T-helper 17 cell (primary cell): ENCODE measurements at places on chromosomes 4 and X. TPM values are rescaled to one million over a fixed set of nuclear protein-coding genes. Genes with fewer than 3 reads are reported as not detected.

CXCL8 gene
- 41.3 TPM for total RNA-seq

GRCh38 chr4:112859456-112860184 lies 189.8 kb upstream of the ANK2 start:
- H3K27me3 ChIP-seq: peaks cover 22% of the 10 kb centered on the region
- H3K27ac ChIP-seq: no peak overlapping the region
- peaks cover 2% of the 10 kb centered on the region for H3K4me1 ChIP-seq

- peaks cover 7% of the 10 kb centered on the region for H3K36me3 ChIP-seq
- peak within 1 kb of the TSS; percentile 83 for H3K4me3 ChIP-seq
- peaks cover 89% of the 10 kb centered on the region for H3K27me3 ChIP-seq
- peaks cover 31% of the 10 kb centered on the region for H3K4me1 ChIP-seq
- no peak within 1 kb of the TSS for H3K27ac ChIP-seq
Observed at GRCh38 chr4:80266253-80266901, at the start of gene FGF5. Gene FGF5 (plus strand): TSS chr4:80266664. CDS start chr4:80266825, 161 bp downstream.

CT83 gene
- total RNA-seq: not detected

C4orf51 gene
- total RNA-seq: not detected

MAOA gene
- total RNA-seq: not detected

DNA sequence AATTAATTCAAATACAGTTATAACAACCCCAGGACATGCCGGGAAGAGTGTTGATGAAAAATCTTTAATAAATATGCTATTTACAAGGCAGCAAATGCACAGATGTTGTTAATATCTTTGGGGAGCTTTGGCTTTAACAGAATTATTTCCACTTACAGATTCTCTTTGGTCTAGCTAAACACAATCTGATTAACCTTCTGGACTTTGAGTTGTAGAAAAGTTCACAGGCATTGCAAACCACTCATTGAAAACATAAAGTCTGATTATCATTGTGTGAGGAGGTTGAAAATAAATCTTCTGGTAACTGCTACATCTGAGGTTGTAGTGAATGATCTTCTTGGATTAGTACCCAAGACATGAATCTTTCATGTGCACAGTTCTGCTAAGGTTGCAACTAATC lies 255.6 kb downstream of the LHFPL1 start:
- H3K4me3 ChIP-seq: no peak overlapping the region
- H3K27me3 ChIP-seq: no peaks in the 10 kb centered on the region

- no peak overlapping the region for H3K4me3 ChIP-seq
- H3K27me3 ChIP-seq: no peaks in the 10 kb centered on the region
- no peaks in the 10 kb centered on the region for H3K4me1 ChIP-seq
- H3K27ac ChIP-seq: no peak overlapping the region
- H3K36me3 ChIP-seq: no peaks in the 10 kb centered on the region
Observed at GRCh38 chr4:140995058-140995457, 138.2 kb downstream of the RNF150 start.

GRCh38 chrX:131874300-131874699 lies 148.8 kb upstream of the STK26 start:
- H3K27me3 ChIP-seq: no peaks in the 10 kb centered on the region
- no peak overlapping the region for H3K4me3 ChIP-seq
- no peaks in the 10 kb centered on the region for H3K4me1 ChIP-seq
- no peak for DNase-seq
- no peak overlapping the region for H3K27ac ChIP-seq

NR0B1 gene
- not detected for total RNA-seq

GRCh38 chrX:74520291-74520690 lies 94.1 kb downstream of the RLIM start:
- no peaks in the 10 kb centered on the region for H3K4me1 ChIP-seq
- DNase-seq: no peak
- H3K27me3 ChIP-seq: no peaks in the 10 kb centered on the region
- H3K27ac ChIP-seq: no peak overlapping the region

DNA sequence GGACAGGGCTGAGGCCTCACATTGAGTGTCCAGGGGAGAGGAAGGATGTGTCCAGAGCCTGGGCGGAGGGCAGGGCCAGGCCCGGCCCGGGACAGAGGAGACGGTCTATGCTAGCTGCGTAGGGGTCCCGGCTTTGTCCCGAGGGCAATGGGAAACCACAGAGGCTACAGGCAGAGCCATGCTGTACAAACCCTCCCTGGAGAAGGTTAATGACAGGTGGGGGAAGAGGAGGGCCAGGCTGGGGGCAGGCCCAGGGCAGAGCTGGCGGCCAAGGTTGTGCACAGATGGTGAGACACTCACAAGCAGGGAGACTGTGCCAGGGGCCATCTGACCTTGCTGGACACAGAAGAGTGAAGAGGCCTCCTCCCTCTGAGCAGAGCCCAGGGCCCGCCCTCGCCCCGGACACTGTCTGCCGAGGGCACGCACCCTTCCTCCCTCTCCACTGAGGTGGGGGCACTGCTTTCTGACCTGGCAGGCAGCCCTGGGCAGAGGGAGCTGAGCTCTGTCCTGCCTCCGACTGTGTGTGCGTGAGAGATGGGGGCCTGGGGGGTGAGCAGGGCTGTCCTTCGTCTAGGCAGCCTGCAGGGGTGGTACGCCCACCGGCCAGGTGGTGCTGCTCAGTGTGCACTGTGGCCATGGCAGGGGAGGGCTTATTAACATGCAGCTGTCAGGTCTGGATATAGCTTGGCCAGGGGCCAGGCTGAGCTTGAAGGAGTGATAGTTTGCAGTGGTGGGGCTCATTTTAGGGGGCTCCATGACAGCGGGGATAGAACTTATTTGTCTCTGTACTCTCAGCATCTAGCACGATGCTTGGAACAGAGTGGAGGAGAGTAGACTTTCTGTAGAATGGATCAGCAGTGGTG lies 75.7 kb upstream of the LRPAP1 start:
- H3K36me3 ChIP-seq: no peaks in the 10 kb centered on the region
- H3K27ac ChIP-seq: no peak overlapping the region
- DNase-seq: no peak
- no peaks in the 10 kb centered on the region for H3K4me1 ChIP-seq
- no peak overlapping the region for H3K4me3 ChIP-seq
- H3K27me3 ChIP-seq: no peaks in the 10 kb centered on the region

DNA sequence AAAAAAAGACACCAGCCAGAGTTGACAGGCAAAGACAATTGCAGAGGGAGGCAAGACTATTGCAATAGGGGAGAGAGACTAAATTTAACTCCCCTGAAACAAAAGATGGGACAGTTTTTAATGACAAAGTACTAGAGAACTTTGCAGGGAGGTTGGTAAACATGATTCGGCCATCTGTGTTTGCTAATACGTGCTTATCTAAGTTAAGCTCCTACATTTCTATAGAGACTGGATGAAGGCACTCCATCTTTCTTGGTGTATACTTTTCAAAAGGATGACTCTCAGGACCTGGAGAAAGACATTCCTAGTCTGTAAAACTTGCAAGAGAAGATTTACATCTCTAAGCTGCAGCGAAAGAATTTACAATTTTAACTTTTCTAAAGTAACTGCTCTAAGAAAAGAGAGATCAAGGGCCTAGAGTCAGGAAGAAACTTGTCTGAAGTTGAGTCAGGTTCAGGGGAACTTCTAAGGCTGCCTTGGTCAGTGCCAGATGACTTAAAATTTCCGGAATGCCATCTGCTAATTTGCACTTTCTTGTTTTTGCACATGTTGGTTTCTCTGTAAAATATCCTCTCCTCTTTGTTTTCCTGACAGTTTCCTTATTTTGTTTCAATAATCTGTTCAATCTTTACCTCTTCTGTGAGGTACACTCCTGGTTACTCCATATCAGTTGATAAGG lies 10.6 kb downstream of the ADAM29 start:
- no peaks in the 10 kb centered on the region for H3K27me3 ChIP-seq
- H3K36me3 ChIP-seq: no peaks in the 10 kb centered on the region
- no peak overlapping the region for H3K27ac ChIP-seq
- DNase-seq: no peak
- peaks cover 2% of the 10 kb centered on the region for H3K4me1 ChIP-seq

DNA sequence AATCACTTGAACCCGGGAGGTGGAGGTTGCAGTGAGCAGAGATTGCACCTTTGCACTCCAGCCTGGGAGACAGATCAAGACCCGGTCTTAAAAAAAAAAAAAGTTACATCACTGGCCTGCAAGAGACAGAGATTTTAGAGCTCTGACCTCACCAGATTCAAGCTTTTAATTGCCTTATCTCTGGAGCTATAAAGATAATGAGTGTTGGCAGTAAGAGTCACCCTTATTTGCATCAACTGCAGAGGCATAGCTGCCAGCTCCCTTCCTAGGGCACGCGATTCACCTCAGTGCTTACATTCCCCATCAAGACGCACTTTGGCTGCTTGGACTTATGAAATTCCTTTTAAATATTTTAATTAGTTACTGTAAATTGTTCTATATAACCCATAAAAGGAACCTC lies 12.5 kb upstream of the SPATA4 start:
- H3K4me1 ChIP-seq: peaks cover 3% of the 10 kb centered on the region
- no peaks in the 10 kb centered on the region for H3K36me3 ChIP-seq
- no peak overlapping the region for H3K27ac ChIP-seq

MAGEB10 gene
- not detected for total RNA-seq

GRCh38 chr4:19230906-19231545 lies 1020.7 kb upstream of the SLIT2 start:
- no peak overlapping the region for H3K4me3 ChIP-seq
- H3K27ac ChIP-seq: no peak overlapping the region

GC gene
- total RNA-seq: not detected

DNA sequence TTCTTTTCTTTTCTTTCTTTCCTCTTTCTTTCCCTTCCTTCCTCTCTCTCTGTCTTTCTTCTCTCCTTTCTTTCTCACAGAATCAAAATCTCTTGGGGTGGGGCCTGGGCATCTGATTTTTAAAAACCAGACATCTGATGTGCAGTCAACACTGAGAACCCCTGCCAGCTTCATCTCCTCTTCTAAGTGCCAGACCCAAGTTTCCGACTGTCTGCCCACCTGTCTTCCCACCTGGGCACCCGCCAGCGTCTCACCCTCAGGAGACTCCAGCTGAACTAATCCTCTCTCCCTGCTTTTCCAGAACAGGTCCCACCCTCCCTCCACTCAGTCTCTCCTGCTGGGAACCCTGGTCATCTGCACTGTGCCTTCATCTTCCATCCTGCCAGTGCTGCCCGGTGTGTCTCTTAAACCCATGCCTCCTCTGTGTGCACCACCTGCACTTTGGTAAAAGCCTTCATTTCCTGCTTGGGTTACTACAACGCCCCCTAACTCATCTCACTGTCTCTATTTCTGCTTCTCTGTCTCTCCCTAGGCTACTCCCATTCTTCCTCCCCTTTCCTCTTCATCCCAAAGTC lies 2.8 kb downstream of the SOD3 start:
- no peaks in the 10 kb centered on the region for H3K36me3 ChIP-seq
- no peak for DNase-seq
- peaks cover 49% of the 10 kb centered on the region for H3K27me3 ChIP-seq
- H3K4me3 ChIP-seq: no peak overlapping the region
- no peak overlapping the region for H3K27ac ChIP-seq
- H3K4me1 ChIP-seq: peaks cover 2% of the 10 kb centered on the region

GRCh38 chr4:186946682-186947294 lies 223.1 kb upstream of the FAT1 start:
- H3K4me3 ChIP-seq: no peak overlapping the region
- no peak overlapping the region for H3K27ac ChIP-seq
- no peaks in the 10 kb centered on the region for H3K36me3 ChIP-seq
- DNase-seq: no peak

MAGEE1 gene
- total RNA-seq: 8.4 TPM

- H3K4me1 ChIP-seq: peaks cover 3% of the 10 kb centered on the region
- peaks cover 12% of the 10 kb centered on the region for H3K27me3 ChIP-seq
- no peaks in the 10 kb centered on the region for H3K36me3 ChIP-seq
- H3K27ac ChIP-seq: no peak overlapping the region
Observed at GRCh38 chr4:100428051-100428450, 89.8 kb downstream of the EMCN start.

DNA sequence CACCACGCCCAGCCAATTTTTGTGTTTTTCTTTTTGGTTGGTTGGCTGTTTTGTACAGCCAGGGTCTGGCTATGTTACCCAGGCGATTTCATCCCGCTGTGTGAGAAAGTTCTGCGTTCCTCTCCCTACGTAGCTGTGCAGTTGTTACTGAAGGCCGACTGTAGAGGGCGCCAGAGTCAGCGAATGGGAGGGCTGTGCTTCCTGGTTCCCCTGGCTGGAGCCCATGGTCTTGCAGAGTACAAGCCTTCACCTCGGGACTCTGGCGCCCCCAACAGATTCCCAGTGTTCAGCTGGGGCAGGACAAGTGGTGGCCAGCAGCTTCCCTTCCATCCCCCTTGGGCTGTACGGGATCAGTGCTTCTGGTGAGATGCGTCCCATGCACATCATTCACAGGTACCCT lies 5.6 kb upstream of the CT45A1 start:
- no peaks in the 10 kb centered on the region for H3K27me3 ChIP-seq
- DNase-seq: no peak
- H3K4me3 ChIP-seq: no peak overlapping the region

POU4F2 gene
- total RNA-seq: not detected

TASL gene
- 2.4 TPM for total RNA-seq

- H3K27ac ChIP-seq: no peak overlapping the region
- no peak for DNase-seq
- no peak overlapping the region for H3K4me3 ChIP-seq
- no peaks in the 10 kb centered on the region for H3K27me3 ChIP-seq
- H3K36me3 ChIP-seq: no peaks in the 10 kb centered on the region
Observed at GRCh38 chr4:19557161-19557560, 694.5 kb upstream of the SLIT2 start.

HDAC6 gene
- 83.4 TPM for total RNA-seq

DNA sequence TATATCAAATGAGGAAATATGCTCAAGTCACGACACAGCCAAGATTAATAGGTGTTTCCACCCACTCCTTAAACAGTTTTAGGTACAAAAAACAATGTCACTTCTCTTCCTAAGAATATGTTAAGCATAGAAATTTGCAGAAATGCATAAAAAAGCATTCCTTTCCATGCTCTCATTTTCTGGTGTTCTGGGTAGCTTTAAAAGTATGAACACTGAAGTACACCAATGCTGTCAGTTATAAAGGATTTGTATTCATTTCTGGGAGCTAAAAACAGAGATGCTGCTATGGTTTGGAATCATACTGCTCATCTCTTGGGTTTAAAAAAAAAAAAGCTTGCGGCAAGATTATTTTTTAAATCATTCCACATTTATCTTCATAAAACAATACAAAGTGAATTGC lies 20.8 kb downstream of the SH3RF1 start:
- H3K4me1 ChIP-seq: peaks cover 2% of the 10 kb centered on the region
- peaks cover 47% of the 10 kb centered on the region for H3K27me3 ChIP-seq
- no peak overlapping the region for H3K27ac ChIP-seq
- H3K36me3 ChIP-seq: no peaks in the 10 kb centered on the region
- no peak overlapping the region for H3K4me3 ChIP-seq
- DNase-seq: no peak

GRCh38 chr4:68997040-68997439 lies 45.4 kb upstream of the UGT2A3 start:
- no peaks in the 10 kb centered on the region for H3K36me3 ChIP-seq
- no peak for DNase-seq

FAM193A gene
- total RNA-seq: 39.8 TPM

CXorf51B gene
- total RNA-seq: not detected

TMPRSS11D gene
- total RNA-seq: not detected

GRPR gene
- 0.37 TPM for total RNA-seq

- H3K27me3 ChIP-seq: no peaks in the 10 kb centered on the region
- H3K27ac ChIP-seq: peak overlapping the region; percentile 91
- H3K4me1 ChIP-seq: peaks cover 21% of the 10 kb centered on the region
- H3K36me3 ChIP-seq: peaks cover 4% of the 10 kb centered on the region
- no peak for DNase-seq
- H3K4me3 ChIP-seq: peak overlapping the region; percentile 94
Observed at GRCh38 chrX:15737190-15737958, 696 bp upstream of the CA5B start.

DDIT4L gene
- not detected for total RNA-seq
